Brain (organoid and tissue), 16 donors: ENCODE measurements at places on chromosomes 12 and 14.
A peak's percentile ranks its signal among the peaks of the same experiment; 100 is the strongest.

- DNase-seq = no peak
Observed at GRCh38 chr12:14858513-14858912, 15.2 kb upstream of the ART4 start.

GRCh38 chr12:90333939-90334338, 621.0 kb downstream of the CCER1 start:
- DNase-seq = no peak

GRCh38 chr14:53236708-53237107, 83.6 kb upstream of the DDHD1 start:
- no peak for DNase-seq

- DNase-seq = peak; percentile 88
Observed at GRCh38 chr12:103571286-103571685, 15.8 kb upstream of the STAB2 start.

- DNase-seq = peak; percentile 66
Observed at GRCh38 chr12:104718304-104718929, 239.7 kb downstream of the SLC41A2 start.

- DNase-seq = no peak
Observed at GRCh38 chr12:28963554-28963953, 185.5 kb upstream of the FAR2 start.

GRCh38 chr12:120041386-120042231, 52.6 kb downstream of the BICDL1 start:
- no peak for DNase-seq

GRCh38 chr14:64544607-64545312, 4.2 kb downstream of the HSPA2 start:
- no peak for DNase-seq

DNA sequence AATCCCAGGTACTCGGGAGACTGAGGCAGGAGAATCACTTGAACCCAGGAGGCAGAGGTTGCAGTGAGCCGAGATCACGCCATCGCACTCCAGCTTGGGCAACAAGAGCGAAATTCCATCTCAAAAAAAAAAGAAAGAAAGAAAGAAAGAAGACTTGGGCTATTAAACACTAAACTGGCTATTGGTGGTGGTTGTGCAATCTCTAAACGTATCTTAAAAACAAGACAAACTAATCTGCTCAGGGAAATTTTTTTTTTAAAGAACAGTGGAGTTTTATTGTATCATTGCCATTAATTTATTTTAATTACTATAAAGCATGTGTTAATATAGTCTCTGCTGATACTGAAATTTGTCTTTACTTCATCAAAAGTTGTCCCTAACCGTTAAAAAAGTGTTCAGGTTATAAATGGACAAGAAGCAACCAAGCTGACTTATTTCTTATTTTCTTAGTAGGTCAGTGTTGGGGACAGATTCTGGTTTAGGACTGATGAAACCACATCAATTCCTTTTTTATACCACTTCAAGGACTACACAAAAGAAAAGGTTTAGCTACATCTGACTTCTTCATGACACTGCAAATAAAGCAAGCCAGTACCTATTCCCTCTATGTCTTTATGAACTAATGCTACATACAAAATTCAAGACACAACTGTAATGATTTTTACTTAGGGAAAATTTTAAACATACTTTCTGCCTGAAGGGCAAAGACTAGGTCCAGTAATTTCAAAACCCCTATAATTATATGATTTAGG, 68.7 kb upstream of the KRAS start:
- DNase-seq = no peak

DNA sequence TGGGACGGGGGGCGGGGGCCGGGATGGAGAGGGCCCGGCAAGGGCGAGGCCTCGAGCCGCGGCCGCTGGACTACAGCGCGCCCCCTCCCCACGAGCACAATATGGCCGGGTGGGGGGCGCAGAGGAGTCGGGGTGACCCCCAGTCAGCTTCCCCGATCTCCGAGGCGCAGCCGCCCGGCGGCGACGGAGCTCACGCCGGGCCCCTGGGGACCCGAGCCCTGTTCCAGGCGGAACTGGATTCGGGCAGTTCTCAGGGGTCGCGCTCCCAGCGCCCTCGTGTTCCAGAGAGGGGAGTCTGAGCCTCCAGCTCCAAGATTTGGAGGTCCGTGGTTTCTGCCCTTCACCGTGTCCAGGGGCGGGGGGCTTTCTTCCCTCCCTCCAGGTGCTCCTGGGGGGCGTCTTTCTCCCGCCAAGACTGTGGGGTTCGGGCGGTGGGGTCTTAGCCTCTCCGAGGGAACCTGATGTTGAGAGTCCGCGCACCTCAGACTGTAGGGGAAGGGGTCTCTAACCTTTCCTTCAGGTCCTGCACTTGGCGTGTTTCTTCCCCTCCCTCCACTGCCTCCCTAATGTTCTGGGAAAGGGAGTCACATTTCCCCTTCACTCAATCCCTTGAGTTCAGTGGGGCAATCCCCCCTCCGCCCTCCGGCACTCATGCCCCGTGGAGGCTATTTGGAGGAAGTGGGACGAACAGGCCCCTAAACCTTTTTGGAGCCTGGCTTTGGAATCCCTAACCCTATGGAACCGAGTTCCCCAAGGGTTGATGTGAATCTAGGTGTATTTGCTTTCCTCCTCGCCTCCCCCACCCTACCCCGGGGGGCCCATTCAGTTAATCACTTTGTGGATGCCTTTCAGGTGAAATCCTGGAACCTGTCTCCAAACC, 584 bp downstream of the ACVR1B start:
- DNase-seq = peak; percentile 42

DNA sequence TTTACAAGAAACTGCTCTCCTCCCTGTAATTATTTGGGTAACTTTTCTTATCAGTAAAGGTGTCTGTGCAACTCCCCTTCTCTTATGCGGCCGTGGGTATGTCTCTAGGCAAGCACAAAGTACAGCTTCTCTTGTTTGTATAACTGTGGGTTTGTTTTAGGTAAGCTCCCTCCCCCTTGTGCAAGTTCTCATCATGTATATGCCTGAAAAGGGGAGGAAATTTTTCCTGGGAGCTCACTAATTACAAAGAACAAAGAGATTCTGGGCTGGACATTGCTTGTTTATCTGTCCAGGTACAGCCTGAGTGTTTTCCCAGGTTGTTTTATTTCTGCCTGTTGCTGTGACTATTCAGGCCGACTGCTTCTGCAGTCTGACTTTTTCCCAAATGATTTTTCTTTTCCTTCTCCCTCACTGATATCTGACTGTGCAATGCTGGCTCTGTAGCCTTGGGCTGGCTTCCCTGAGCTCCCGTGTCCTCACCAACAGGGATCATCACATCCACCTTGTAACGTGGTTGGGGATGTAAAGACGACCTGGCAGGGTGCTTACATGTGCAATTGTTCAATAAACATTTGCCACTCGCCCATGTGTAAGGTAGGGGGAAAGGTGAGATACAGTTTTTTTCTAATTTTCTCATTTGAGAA, 916.5 kb downstream of the AACS start:
- no peak for DNase-seq

DNA sequence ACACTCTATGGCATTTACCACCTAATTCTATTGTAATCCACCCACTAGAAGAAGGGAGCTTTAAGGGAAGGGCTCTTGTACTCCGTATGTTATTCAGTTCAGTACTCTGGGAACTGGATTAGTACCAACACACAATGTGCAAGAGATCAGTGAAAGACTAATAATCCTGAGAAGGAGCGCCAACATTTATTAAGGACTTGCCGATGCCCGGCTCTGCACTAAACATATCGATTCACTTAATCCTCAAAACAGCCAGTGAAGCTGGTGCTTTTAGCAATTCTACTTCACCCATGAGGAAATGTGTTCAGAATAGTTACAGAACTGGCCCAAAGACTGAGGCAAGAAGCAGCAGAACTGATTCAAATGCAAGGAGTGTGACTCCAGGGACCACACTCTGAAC, 80.9 kb downstream of the RPS6KA5 start:
- peak; percentile 3 for DNase-seq

DNA sequence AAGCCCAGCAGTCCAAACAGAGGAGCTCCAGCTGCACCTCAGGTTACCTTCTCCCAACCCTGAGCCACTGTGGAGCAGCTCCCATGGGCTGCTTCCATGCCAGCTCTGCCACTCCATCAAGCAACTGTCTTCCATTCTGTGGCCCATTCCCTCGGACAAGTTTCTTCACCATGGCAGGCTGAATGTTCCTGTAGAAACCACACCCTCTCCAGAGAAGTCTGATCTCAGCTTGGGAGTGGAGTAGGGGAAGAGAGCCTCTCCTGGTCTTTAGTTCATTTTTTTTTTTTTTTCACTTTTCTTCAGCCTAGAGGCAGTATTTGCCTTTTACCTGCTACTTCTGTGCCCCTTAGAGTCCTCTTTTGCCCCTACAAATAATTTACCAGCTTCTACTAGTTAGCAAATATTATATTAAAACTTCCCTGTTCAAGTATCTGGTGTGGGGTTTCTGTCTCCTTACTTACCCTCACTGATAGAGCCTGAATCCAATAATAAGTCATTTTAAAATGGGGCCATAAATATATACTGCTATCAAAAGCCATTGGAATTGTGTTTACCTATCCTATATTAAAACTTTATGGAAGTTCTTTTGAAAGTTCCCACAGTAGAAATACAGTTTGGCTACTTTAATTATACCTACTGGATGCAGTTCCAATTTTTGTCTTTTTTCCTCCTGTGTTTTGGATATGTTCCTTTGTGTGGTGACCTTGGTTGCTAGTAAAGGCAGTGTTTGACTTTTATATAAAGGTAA, 11.7 kb upstream of the SLC17A8 start:
- no peak for DNase-seq

DNA sequence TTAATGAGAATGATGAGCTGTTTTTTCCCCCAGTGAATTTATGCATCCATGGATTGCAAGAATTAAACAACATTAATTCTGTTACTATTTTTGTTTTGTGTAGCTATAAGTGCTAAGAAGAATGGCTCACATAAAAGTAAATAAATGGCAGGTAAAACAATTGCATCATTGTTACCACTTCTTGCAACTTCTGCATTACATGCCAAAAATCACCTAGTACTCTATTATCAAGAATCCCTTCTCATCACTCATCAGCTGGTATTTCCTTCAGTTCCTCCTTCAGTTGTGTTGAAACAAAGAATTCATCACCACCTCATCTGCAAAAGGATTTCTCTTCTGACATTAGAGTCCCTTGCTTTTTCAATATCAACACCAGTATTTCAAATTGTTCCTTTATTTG, 773 bp downstream of the A2M start:
- no peak for DNase-seq

DNA sequence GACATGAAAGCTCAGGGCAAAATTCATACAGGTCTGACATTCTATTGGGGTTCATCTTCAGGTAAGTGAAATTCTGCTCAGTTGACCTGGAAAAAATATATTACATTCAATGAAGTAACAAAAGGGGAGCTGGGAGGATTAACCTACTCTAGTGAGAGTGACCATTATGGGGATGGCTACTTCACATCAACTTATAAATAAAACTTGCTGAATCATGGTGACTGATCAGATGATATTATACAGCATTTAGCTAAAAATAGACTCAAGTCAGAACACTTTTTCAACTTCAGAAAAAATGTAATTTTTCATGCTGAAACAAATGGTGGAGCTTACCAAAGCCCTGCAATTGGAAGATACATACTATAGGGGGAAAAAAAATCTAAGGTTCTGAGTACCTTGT, 800.2 kb downstream of the FSCB start:
- no peak for DNase-seq

DNA sequence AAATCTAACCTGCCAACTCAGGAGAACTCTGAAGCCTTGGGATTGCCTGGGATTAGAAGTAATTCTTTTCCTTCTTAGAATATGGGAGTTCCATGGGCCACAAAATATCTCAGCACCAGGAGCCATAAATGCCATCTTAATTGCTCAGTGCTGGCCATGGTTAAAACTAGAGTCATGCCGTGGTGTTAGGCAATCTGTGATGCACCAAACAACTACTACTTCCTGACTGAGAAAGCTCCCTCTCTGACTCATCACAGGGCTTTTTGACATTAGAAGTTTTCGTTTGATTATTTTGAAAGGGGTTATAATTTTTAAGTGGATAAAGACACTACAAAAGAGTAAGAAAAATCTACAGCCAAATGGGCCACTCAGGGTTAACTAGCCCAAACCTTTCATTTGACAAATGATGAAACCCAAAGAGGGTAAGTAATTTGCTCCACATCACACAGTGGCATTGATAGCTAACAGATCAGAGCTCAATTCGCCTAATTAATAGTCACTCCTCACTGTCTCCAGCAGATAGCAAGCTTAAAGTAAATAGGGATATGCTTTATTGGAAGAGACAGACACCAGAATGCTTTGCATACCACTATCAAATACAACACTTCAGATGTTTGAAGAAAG, 377.3 kb downstream of the EMP1 start:
- no peak for DNase-seq

DNA sequence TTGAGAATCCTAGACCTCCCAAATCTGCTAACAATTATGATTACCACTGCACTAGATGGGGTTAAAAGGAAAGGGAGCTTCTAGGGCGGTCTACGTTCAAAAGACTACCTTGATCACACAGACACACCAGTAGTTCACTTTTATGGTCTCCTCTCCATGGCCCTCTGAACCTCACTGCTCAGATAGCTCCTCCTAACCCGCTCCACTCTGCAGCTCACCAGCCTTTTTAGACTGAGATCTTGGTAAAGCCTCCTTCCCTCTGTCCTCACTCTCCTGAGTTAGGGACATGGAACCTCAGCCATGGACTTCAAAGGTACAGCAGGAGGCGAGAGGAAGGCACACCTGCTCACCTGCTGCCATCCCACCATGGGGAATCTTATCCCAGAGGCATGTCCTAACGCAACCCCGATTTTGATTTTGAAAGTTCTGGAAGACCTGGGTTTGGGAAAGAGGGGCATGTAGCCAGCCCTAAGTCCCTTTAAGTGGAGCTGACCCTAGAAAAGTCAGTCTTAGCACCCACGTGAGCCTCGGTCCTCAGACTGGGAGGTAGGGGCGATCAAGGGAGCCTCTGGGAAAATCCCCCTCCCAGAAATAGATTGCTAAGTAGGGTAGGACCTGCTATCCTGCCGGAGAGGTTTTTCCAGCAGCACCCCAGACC, 1.3 kb downstream of the ZNF219 start:
- no peak for DNase-seq

- no peak for DNase-seq
Observed at GRCh38 chr14:100803226-100803625, 22.7 kb upstream of the MEG3 start.

GRCh38 chr14:88170333-88170732, 152.7 kb downstream of the KCNK10 start:
- no peak for DNase-seq

DNA sequence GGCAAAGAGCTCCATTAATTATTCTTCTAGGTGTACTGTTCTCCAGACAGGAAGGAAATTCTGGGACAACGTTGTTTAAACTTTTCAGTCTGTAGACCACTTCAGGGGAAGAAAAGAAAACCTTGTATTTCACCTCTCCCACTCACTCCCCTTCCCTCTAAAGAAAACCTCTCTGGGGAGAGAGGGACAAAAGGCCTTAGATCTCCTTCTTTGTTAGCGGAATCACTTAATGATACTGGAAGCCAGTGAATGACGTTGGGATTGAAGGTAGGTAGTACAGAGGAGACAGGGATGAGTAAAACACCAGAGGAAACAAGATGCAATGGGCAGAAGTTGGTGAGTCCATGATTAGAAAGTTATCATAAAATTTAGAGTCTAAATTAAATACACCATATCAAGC, 38.7 kb upstream of the SGPP1 start:
- no peak for DNase-seq
